ENCODE measurements at places on chromosomes 1 and 21.

DNA sequence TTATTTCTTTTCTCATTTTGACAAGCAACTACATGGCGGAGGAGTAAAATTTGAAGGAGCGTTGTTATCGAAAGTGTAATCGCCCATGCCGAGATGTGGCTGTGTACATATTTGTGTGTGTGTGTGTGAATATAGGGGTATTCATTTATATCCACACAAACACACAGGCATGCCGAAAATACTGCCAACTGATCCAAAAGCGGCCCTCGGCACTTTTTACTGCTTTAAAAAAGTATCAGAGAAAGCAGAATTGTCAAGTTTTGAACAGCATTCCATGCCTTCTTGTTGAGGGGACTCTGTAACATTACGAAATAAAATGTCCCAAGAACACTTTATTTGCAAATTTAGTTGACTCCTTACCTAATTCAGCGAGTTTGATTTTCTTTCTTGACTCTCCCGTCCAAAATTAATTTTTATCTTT is 1.1 kb downstream of the PBX1 start:
- no peak for DNase-seq

- no peak for DNase-seq
These were observed 324.6 kb upstream of the CHRM3 start for GRCh38 chr1:239061770-239062169.

- DNase-seq: no peak
These were observed 89.7 kb downstream of the BCAR3 start for GRCh38 chr1:93591676-93592550.

DNA sequence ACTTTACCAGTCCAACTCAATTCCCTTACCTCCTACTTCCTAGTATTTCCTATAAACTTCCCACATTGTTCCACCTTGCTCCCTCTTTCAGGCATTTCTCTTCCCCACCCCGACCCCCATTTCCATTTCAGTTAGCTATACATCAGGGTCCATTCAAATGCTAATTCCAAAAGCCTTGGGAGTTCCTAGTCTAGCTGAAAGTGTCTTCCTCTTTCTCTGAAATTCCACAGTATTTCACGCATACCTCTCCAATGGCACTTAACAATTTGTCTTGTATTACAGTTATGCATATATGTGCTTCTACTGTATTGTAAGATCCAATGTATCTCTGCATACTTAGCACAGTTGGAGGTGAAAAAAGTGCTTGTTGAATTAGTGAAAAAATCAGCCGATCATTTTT is 94.9 kb downstream of the ZNF644 start:
- no peak for DNase-seq

DNA sequence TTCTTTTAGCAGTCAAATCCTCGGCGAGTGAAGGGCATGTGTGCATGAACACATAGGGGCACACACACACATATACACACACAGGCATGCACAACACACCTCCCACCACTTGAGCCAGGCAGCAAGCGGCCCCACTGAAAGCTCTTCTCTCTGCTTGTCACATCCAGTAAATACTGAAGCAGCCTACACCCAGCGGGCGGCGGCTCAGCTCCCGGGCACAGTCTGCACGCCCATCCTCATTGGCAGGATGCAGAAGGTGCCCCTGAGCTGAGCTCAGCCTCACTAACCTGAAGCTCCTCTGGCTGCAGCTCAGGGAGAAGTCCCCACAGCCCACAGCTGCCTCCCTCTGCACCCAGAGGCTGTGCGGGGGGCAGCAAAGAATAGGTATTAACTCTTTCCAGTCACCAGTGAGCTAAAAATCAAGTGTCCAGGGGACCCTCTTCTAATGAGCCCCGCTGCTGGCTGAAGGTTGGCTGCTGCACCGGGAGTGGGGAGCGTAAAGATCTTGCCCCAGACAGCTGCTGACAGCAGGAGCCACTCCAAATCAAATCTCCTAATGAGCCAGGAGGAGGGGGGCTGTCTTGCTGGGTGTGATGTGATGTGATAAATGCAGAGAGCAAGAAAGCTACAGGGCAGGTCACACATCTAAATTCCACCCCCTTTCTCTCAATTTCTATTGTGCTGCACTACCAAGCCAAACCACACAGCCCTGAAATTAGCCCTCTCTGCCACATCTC is 12.5 kb downstream of the RGS8 start:
- no peak for DNase-seq

DNA sequence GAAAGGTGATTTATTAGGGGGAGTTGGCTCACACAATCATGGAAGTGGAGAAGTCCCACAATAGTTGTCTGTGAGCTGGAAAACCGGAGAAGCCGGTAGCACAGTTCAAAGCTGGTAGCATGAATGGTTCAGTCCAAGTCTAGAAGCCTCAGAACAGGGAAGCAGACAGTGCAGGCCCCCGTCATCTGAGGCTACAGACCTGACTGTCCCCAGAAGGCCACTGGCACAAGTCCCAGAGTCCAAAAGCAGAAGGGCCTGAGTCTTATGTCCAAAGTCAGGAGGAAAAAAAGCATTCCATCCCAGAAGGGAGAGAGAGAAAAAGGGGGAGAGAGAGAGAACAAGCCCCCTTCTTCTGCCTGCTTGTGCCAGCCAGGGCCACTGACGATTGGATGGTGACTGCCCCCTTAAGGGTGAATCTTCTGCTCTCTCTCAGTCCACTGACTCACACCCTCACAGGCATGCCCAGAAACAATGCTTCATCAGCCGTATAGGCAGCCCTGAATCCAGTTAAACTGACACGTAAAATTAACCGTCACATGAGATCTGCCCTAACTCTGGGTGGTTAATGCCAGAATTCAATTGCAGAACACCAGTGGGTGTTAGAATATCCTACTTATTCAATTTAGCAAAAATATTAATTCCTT is 49.3 kb upstream of the POU2F1 start:
- DNase-seq: no peak

- no peak for DNase-seq
These were observed 453.1 kb upstream of the ZRANB2 start for GRCh38 chr1:71533950-71534349.

- no peak for DNase-seq
These were observed 18.2 kb downstream of the CNTN2 start for GRCh38 chr1:205061227-205061626.

GRCh38 chr1:62951428-62951827 is 167.5 kb downstream of the ATG4C start:
- no peak for DNase-seq

DNA sequence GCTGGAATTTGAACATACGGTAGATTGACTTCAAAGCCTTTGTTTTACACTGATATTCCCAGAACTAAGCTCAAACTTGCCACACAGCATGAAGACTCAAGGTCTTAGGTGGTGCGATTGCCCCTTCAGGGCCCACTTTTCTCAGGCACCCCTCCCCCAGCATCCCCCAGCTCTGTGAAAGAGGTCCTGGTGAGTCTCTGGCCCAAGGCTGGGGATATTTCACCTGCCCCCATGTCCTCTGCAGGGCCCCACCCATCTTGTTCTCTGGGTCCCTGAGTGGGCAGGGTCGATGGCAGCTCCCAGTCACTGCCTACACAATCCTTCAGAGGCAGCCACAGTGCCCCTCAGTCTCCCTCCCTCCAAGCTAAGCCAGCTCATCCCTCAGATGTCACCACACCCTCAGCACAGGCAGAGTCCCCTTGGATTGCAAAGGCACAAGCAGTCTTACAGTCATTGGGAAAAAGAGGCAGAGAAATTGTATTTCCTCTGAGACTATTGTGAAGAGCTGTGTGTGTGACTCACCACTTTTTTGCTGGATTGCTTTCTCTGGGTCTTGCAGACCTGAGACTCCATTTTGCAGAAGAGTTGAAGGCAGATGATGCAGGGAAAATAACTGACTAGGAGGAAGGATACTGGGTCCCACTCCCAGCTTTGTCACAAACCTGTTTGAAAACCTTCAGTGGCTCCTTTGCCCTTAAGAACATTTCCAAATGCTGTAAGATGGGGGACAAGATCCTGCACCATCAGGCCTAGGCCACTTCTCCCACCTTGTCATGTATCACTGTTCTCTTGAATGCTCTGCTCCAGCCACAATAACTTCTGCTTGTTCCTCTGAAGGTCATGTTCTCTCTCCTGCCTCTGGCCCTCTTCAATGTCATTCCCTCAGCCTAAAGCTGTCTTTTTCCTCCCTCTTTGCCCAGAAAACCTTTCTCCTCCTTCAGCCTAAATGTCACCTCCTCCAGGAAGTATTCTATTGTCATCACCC is 119.1 kb upstream of the GRIK3 start:
- no peak for DNase-seq

- DNase-seq: no peak
These were observed 147.8 kb upstream of the PRMT6 start for GRCh38 chr1:106908689-106909088.
